GM23338 (cell line): ENCODE measurements at places on chromosomes 16 and 17.

- no peak for DNase-seq
Measured at GRCh38 chr17:78873519-78874340, 29.3 kb downstream of the CEP295NL start.

- no peak for DNase-seq
Measured at GRCh38 chr17:70357190-70357589, 187.9 kb downstream of the KCNJ2 start.

DNA sequence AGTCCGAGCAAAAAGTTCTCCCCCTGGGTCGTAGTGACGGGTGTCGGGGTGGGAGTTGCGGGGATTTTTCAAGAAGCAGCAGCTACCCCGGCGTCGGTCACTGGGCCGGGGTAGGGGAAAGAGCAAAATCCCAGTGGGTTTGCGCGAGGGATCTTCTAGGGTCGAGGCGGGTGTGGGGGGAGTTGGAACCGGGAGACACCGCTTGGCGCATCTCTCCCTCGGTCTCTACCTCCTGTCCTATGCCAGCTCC lies 2.3 kb upstream of the UBTF start:
- DNase-seq, result no peak

- no peak for DNase-seq
Measured at GRCh38 chr17:50062293-50063243, 6.7 kb downstream of the ITGA3 start.

DNA sequence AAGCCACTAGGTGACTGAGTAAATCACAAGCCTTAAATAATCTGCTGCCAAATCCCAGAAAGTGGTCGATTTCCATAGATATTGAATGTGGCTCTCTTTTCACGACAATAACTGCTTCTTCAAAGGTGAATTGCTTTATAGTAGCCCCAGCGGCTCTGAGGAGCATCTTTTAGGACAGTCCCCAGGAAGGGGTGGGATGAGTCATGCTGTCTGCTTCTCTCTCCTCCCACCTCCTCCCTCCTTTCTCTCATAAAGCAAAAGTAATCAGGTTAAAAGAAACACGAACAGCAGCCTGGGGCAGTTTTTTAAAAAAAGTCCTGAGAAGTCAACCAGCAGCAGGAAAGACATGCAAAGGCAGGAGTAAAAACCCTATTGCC lies 1.8 kb downstream of the KIAA0513 start:
- DNase-seq, result no peak

GRCh38 chr17:61750656-61751055 lies 112.7 kb downstream of the BRIP1 start:
- no peak for DNase-seq

DNA sequence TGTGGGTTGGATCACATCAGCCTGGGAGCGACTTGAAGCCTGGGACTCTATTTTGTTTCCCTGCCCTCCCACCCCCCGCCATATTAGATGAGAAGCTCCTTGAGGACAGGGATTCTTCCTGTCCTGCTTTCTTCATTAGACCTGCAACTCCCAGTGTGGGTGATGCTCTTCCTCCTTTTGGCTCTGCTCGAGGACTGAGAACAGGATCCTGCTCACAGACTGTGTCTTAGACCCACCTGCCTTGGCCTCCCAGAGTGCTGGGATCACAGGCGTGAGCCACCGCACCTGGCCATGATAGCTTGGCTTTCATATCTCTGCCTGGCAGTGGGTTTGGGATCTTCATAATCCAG lies 21.5 kb upstream of the TNS4 start:
- no peak for DNase-seq

DNA sequence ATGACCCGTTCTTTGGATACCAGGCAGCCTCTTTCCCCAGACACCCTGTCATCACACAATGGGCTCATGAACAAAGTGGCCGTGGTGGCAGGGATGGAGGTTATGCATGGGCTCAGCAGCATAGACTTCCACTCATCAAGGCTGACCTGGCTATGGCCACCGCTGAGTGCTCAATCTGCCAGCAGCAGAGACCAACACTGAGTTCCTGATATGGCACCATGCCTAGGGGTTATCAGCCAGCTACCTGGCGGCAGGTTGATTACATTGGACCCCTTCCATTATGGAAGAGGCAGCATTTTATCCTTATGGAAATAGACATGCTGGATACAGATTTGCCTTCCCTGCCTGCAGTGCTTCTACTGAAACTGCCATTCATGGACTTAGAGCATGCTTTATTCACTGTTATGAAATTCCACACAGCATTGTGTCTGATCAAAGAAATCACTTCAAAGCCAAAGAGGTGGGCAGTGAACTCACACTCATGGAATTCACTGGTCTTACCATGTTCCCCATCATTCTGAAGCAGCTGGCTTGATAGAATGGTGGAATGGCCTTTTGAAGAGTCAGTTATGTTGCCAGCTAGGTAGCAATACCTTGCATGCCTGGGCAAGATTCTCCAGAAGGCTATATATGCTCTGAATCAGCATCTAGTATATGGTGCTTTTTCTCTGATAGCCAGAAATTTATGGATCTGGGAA lies 160.6 kb downstream of the PRKCB start:
- DNase-seq, result no peak

- no peak for DNase-seq
Measured at GRCh38 chr17:30005709-30006320, 64.4 kb downstream of the EFCAB5 start.

GRCh38 chr17:82399601-82400101 lies 18.5 kb upstream of the HEXD start:
- no peak for DNase-seq

- no peak for DNase-seq
Measured at GRCh38 chr17:15257796-15258512, 7.2 kb downstream of the PMP22 start.

- DNase-seq, result no peak
Measured at GRCh38 chr16:77899416-77899815, 111.1 kb downstream of the VAT1L start.

- no peak for DNase-seq
Measured at GRCh38 chr16:66131156-66131807, 235.2 kb upstream of the CDH5 start.

GRCh38 chr17:81313776-81314397 lies 18.8 kb upstream of the SLC38A10 start:
- DNase-seq, result no peak

DNA sequence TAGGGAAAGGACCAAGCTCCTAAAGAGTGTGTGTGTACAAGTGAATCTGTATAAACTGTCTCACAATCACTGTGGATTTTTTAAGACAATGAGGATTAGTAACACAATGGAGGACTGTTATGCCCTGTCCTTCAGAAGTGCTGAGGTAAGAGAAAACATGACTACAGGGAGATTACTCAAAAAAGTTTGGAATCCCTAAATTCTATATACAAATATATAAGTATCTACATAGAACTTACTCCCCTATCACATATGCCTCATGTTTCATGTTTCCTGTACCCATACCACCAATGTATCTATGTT lies 81.9 kb downstream of the STH start:
- no peak for DNase-seq

- DNase-seq, result no peak
Measured at GRCh38 chr17:80479246-80479566, 2.8 kb upstream of the NPTX1 start.

- peak; percentile 46 for DNase-seq
Measured at GRCh38 chr17:8857919-8858318, 9.6 kb downstream of the PIK3R6 start.

GRCh38 chr16:27514806-27515205 lies 34.9 kb downstream of the GTF3C1 start:
- no peak for DNase-seq

DNA sequence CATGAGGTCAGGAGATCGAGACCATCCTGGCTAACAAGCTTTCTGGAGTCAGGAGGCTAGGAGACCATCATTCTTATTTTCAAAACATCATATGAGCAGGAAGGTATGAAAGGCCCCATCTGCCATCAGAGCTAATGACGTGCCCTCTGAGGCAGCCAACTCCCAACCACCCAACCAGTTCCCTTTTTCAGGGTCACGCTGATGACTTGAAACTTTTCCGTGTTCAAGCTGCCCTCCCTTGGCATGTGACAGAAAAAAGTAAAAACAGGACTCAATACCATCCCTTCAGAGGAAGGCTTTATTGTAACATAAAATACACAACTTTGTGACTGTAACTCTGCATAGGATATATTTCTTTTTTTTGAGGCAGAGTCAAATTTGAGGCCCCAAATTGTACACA lies 4.6 kb upstream of the GHDC start:
- no peak for DNase-seq

- no peak for DNase-seq
Measured at GRCh38 chr17:58580671-58581070, 66.2 kb upstream of the MTMR4 start.

GRCh38 chr17:61806081-61806828 lies 57.1 kb downstream of the BRIP1 start:
- peak; percentile 5 for DNase-seq

DNA sequence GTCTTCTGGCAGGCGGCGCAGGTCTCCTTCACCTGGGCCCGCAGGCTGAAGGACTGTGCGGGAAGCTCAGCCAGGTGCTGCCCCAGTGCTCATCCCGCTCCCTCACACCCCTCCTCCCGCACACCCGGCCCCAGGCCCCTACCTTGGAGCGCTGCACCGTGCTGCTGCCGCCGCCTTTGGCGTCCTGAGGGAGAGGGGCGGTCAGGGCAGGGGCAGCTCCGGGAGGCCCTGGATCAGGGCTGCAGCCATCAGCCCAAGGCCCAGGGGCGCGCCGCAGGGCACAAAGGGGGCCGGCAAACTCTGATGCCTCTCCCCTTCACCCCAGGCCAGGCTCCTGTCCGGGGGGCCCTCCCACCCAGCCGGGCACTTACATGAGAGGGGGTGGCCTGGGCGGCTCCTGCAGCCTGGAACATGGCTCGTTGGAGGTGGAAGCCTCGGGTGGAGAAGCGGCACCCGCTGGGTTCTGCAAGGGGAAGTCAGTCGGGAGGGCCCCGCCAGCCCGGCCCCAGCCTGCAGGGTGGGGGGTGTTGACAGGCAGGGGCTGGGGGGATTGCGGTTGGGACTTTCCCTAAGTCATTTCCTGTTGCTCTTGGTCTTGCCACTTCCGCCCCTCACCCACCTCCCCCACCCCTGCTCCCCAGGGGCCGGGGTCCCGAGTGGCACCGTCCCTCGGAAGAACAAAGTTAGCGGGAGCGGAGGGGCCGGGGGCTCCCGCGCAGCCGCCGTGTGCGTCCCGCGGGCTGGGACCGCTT lies 863 bp downstream of the LIMD2 start:
- peak; percentile 65 for DNase-seq

DNA sequence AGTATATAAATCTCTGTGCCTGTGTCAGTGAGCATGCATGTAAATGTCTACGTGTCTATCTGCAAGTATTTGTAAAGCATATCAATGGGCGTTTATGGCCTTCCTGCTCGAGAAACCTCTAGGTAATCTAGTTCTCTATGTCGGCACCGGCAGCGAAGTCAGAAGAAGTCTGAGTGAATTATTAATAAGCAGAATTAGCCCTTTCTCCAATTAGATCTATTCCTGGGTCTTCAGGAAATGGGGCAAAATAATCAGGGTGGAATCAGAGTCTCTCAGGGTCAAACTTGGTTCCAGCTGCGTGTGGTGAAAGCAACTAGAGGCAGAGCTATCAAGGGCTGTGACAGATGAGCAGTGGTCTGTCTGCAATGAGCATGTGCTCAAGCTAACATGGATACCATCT lies at the start of gene C17orf78:
Gene C17orf78, plus strand, starts transcription at position 280 of the 400 bp plus-strand sequence. Its CDS starts 108 bp downstream, at position 388.
- DNase-seq, result no peak

DNA sequence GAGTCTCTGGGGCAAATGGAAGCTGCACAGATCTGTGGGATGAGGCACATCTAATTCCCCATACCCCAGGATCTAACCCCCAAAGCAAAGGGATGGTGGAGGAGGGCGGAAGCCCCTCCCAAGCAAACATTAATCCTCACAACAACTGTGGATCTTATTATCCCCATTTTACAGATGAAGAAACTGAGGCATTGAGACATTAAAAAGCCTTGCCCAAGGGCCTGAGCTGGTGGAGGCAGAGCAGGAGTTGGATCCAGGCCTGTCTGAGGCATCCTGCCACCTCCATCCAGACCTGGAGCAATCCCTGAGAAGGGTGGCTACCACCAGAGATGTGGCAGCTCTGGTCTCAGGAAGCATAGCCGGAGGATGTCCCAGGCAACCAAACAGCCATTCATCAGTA lies 17.7 kb upstream of the CBFB start:
- DNase-seq, result no peak

DNA sequence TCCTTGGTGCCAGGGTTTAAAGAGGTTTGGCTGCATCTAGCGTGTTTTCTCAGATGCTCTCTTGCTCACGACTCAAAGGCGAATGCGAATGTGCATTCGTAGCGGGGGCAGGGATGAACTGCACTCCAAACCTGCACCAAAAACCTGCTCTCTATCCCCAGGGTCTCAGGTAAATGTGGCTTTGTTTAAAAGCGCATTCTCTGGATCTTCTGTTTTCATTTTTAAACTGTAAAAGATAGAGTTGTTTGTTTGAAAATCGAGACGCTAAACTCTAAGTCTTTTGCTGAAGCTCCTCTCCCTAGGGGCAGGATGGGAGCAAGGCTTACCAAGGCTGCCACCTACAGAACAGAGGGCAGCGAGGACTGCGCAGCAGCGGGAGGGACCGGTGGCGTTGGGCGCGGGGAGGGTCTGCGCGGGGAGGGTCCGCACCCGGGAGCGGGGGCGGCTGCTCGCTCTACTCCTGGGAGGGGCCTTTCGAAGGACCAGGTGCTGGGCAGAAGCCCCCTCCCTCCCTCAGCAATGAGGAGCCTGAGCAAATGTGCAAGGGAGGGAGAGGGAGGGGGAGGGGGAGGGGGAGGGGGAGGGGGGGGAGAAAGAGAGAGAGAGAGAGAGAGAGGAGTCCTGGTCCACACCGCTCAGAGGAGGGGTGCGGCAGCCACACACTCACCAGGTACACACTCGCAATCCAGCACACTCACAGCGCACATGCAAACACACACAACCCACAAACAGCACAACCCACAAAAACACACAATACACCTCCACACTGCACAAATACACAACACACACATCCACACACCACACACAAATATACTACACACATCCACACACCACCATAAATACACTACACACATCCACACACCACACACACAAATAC lies 142.8 kb downstream of the GRIN2A start:
- DNase-seq, result peak; percentile 75

GRCh38 chr17:79977161-79977631 lies 58.5 kb downstream of the TBC1D16 start:
- no peak for DNase-seq

- DNase-seq, result peak; percentile 76
Measured at GRCh38 chr17:48307814-48308411, 122.1 kb downstream of the SKAP1 start.

DNA sequence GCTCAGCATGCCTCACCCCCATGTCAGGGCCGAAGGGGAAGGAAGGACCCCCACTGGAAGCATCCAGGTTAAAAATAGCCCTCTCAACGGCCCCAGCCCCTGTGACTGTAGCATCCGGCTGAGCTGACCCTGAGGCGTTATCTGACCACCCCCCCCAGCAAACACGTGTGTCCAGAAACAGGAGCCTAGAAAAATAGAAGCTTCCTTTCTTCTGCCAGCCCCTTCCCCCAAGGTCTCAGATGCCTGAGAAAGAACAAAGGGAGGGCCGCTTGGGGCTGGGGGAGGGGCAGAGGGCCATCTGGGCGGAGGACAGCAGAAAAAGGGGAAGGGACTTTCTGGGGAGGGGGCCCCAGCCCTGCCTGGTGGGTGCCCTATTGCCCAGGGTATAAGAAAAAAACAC lies 55.8 kb downstream of the ACTG1 start:
- no peak for DNase-seq
